ENCODE measurements at places on chromosomes 4 and X. TPM values are rescaled to one million over a fixed set of nuclear protein-coding genes. Genes with fewer than 3 reads are reported as not detected.

DNA sequence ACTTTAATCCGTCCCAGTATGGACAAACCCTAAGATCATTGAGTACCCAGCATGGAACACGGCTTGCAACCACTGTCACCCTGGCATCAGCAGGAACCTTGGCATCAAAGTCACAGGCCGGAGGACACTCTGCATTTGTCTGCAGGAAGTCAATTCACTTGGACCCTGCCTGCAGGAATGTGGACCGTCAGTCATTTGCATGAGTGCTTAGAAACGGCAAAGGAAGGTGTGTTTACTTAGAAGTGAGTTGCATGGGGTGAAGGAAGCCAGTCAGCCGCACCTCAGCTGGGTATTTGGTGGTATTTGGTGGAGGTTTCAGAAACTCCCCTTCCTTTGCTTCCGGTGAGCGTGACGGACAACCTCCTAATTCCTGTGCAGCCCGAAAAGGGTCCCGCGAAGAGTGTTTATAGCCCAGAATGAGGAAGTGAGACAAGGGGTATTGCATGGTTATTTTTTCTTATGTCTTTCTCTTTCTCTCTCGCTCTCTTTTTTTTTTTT, 15.5 kb downstream of the P2RY8 start:
- H3K27me3 ChIP-seq: peaks cover 7% of the 10 kb centered on the region
- H3K4me1 ChIP-seq: no peaks in the 10 kb centered on the region
- no peak overlapping the region for H3K27ac ChIP-seq
- no peak for DNase-seq

- no peak for DNase-seq
- H3K36me3 ChIP-seq: no peaks in the 10 kb centered on the region
Measured at GRCh38 chr4:185735866-185736400, 76.1 kb downstream of the SORBS2 start.

The UGT2B17 gene
- total RNA-seq: not detected

The ABHD18 gene
- 7.3 TPM for total RNA-seq

The SLC9B1 gene
- total RNA-seq: not detected
